Ovary (tissue), 10 donors: ENCODE measurements at places on chromosomes 3 and 15.

DNA sequence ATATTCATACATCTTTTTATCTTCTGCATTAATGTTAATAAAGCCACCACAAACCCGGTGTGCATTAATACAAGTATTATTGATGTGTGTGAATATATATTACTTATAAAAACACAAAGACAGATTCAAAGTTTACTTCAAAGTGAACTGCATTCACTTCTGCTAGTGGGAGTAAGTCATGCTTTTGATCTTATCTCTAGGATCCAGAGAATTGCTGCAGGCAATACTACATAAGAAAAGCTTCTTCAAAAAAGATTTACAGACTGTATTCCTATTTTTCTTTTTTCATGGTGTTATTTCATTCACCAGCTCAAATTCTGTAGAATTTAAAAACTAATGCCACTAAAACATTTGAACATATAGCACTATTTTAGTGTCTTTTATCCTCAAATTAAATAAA is 87.5 kb upstream of the CBLB start:
- no peaks in the 10 kb centered on the region for H3K4me1 ChIP-seq
- no peaks in the 10 kb centered on the region for H3K36me3 ChIP-seq
- H3K27me3 ChIP-seq, result no peaks in the 10 kb centered on the region
- no peak overlapping the region for H3K4me3 ChIP-seq

GRCh38 chr15:39939487-39940452 is 5.9 kb downstream of the EIF2AK4 start:
- no peak overlapping the region for H3K27ac ChIP-seq
- H3K4me1 ChIP-seq, result peaks cover 5% of the 10 kb centered on the region
- no peaks in the 10 kb centered on the region for H3K27me3 ChIP-seq
- no peaks in the 10 kb centered on the region for H3K36me3 ChIP-seq
- no peak for DNase-seq

DNA sequence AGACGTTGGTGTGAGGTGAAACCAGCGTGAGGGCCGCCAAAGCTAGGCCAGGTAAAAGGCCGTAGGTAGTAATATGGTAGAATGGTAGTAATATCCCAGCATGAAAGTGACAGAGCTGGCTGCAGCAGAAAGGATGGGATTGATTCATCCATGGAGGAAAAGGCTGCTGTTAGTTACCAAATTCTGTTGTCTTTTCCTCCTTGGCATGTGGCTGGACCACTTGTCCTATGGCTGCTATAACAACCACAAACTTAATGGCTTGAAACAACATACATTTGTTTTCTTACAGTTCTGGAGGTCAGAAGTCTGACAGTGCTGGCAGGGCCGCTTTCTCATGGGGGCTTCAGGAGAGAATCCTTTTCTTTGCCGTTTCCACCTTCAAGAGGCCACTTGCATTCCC is 47.8 kb upstream of the CHST2 start:
- no peak overlapping the region for H3K4me3 ChIP-seq
- no peaks in the 10 kb centered on the region for H3K27me3 ChIP-seq
- H3K36me3 ChIP-seq, result no peaks in the 10 kb centered on the region
- no peak overlapping the region for H3K27ac ChIP-seq
- DNase-seq, result no peak

GRCh38 chr3:183586477-183586876 is 31.0 kb upstream of the KLHL6 start:
- no peak overlapping the region for H3K4me3 ChIP-seq
- no peak for DNase-seq
- H3K27me3 ChIP-seq, result no peaks in the 10 kb centered on the region
- no peaks in the 10 kb centered on the region for H3K36me3 ChIP-seq
- peaks cover 26% of the 10 kb centered on the region for H3K4me1 ChIP-seq

- H3K27me3 ChIP-seq, result no peaks in the 10 kb centered on the region
- H3K4me1 ChIP-seq, result no peaks in the 10 kb centered on the region
- H3K4me3 ChIP-seq, result no peak overlapping the region
- no peaks in the 10 kb centered on the region for H3K36me3 ChIP-seq
These were observed 466.1 kb downstream of the PDCD6IP start for GRCh38 chr3:34264337-34265041.

DNA sequence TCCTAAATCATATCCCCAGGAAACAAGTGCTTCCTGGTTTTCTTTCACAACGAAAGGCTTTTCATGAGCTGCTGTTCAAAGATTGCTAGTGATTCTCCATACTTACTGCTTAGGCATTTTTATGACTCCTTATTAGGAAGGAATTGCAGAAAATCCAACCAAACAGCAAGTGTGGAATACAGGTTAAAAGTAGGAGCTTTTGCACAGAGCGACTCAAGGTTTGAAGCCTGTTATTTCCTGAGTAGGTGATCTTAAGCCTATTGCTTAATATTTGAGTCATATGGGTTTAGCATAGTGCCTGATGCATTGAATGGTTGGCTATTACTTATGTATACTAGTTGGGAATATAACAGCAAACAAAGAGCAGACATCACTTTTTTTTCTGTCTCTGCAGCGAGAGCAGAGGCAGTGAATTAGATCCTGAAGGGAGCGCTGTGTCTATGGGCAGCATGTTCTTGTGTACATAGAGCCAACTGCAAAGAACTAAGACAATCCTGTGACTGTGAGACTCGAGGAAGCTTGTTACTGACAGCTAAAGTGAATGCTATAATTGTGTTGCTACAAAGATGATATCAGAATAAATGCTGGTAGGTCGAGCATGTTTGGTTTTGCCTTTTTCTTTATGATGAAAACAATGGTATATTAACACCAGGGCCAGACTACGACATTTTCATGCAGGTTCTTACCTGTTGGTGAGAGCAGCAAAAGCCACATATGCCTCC is 6.3 kb downstream of the TM4SF1 start:
- H3K36me3 ChIP-seq, result no peaks in the 10 kb centered on the region
- H3K4me3 ChIP-seq, result no peak overlapping the region
- DNase-seq, result no peak
- no peak overlapping the region for H3K27ac ChIP-seq

DNA sequence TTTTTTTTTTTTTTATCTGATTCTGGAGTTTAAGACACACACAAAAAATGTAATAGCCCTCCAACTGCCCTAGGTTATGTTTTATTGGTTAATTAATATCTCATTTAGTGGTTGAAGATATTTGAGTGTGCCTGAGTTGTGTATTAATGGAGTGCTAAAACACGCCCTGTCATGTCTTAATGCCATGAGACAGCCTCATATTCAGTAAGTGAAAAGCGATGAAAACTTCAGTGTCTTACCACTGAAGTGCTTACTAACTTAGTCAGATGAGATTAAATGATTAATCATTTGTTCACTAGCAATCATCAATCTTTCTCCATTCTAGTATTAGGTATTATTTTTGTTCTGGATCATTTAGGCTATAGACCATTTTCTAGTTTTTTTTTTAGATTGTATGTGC is 544.7 kb upstream of the ROBO2 start:
- H3K36me3 ChIP-seq, result no peaks in the 10 kb centered on the region
- DNase-seq, result no peak
- no peak overlapping the region for H3K27ac ChIP-seq

GRCh38 chr3:31102196-31102879 is 207.9 kb upstream of the GADL1 start:
- H3K27ac ChIP-seq, result no peak overlapping the region
- no peaks in the 10 kb centered on the region for H3K4me1 ChIP-seq
- H3K27me3 ChIP-seq, result no peaks in the 10 kb centered on the region
- no peak overlapping the region for H3K4me3 ChIP-seq

DNA sequence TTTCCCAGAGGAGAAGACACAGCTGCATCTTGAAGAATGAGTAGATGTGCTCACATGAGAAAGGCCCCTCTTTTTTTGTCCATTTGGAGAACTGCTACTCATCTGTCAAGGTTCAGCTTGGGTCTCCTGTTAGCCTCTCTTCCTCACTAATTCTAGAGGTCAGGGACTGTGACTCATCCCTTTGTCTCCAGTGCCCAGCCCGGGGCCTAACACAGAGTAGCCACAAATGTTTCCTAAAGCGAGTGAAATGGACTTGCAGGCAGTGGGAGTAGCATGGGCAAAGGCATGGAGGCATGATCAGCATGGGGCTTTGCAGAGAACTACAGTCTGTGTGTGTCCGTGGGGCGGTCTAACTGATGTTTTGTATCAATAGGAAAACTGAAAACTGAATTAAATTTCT is 33.9 kb upstream of the MRPS22 start:
- peaks cover 4% of the 10 kb centered on the region for H3K4me1 ChIP-seq
- peak overlapping the region; percentile 64 for H3K27ac ChIP-seq
- H3K36me3 ChIP-seq, result no peaks in the 10 kb centered on the region
- no peak for DNase-seq
- no peak overlapping the region for H3K4me3 ChIP-seq

DNA sequence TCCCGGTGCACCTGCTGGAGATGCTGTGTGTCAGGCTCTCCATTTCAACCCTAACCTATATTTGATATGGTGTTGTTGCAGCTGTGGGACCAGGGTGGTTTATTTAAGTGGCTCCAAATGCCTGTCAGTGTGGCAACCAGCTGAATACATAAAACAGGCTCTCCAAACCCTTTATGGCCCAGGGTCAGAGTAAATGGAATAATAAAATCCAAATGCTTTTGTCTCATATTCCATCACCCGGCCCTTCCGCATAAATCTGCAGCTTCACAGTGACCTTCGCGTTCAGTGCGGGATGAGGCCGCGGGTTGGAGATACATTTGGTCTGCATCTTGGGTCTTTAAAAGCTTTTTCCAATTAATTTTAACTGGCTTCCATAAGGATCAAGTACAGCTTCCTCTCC is 382.1 kb upstream of the NR2F2 start:
- H3K4me3 ChIP-seq, result no peak overlapping the region
- H3K36me3 ChIP-seq, result no peaks in the 10 kb centered on the region
- no peaks in the 10 kb centered on the region for H3K4me1 ChIP-seq
- H3K27me3 ChIP-seq, result no peaks in the 10 kb centered on the region
- DNase-seq, result no peak
- H3K27ac ChIP-seq, result no peak overlapping the region

GRCh38 chr3:167372138-167372537 is 8.0 kb downstream of the ZBBX start:
- DNase-seq, result no peak
- no peak overlapping the region for H3K4me3 ChIP-seq
- H3K27ac ChIP-seq, result no peak overlapping the region

- DNase-seq, result no peak
- H3K4me3 ChIP-seq, result no peak overlapping the region
- H3K4me1 ChIP-seq, result peaks cover 7% of the 10 kb centered on the region
- no peaks in the 10 kb centered on the region for H3K27me3 ChIP-seq
- no peaks in the 10 kb centered on the region for H3K36me3 ChIP-seq
- no peak overlapping the region for H3K27ac ChIP-seq
These were observed 268.2 kb downstream of the CTNNB1 start for GRCh38 chr3:41467481-41467880.

DNA sequence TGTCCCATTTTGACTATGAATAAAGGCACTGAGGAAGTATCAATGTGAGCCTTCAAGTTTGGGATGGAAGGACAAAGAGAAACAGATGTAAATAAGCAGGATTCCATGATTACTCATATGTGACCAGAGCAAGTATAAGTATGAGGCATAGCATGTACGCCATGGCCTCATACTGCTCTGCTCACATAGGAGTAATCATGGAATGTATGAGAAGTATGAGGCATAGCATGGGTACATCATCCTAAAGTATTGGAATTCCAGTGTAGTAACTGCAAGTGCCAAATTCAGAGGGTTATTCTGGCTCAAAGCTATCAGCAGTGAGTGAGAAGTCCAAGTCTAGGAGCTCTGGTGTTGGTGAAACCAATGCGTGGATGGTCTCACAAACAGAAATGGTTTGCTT is 81.2 kb upstream of the WDR72 start:
- no peaks in the 10 kb centered on the region for H3K4me1 ChIP-seq
- no peak for DNase-seq
- H3K36me3 ChIP-seq, result no peaks in the 10 kb centered on the region
- H3K4me3 ChIP-seq, result no peak overlapping the region
- no peaks in the 10 kb centered on the region for H3K27me3 ChIP-seq

DNA sequence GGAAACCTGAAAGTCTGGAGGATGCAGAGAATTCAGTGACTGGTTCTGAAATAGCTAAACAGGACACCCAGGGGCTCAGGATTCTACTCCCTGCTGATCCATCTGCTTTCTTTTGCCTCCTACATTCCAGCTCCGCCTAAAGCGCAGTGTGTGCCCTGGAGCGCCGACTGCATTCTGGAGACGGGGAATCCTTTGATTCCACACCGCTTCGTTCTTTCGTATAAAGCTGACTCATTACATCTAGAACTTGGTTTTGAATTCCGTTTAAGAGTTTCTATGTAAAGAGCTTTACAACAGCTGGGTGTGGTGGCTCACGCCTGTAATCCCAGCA is 61.8 kb downstream of the SENP2 start:
- DNase-seq, result no peak
- no peak overlapping the region for H3K27ac ChIP-seq
- no peak overlapping the region for H3K4me3 ChIP-seq
- H3K4me1 ChIP-seq, result no peaks in the 10 kb centered on the region
- no peaks in the 10 kb centered on the region for H3K36me3 ChIP-seq

DNA sequence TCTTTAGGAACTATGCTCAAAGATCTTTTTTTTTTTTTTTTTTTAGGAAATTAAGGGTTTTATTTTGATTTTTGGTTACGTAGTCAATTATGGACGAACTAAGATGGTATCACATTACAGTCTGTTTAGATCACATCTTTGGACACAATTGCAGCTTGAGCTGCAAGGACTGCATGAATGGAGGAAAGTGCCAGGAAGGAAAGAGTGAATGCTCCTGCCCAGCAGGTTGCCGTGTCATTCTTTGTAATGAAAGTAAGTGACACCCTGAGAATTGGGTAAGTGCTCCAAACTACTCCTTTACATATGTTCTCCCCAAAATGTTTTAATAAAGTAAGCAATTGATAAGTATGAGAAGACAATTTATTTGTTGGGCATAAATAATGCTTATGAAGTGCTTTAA is 716.5 kb upstream of the GOLIM4 start:
- H3K27ac ChIP-seq, result no peak overlapping the region
- no peaks in the 10 kb centered on the region for H3K4me1 ChIP-seq
- peaks cover 2% of the 10 kb centered on the region for H3K27me3 ChIP-seq
- no peak overlapping the region for H3K4me3 ChIP-seq

GRCh38 chr3:72070005-72070404 is 285.1 kb upstream of the PROK2 start:
- DNase-seq, result no peak
- H3K4me3 ChIP-seq, result no peak overlapping the region
- no peaks in the 10 kb centered on the region for H3K36me3 ChIP-seq
- H3K4me1 ChIP-seq, result no peaks in the 10 kb centered on the region
- no peak overlapping the region for H3K27ac ChIP-seq

DNA sequence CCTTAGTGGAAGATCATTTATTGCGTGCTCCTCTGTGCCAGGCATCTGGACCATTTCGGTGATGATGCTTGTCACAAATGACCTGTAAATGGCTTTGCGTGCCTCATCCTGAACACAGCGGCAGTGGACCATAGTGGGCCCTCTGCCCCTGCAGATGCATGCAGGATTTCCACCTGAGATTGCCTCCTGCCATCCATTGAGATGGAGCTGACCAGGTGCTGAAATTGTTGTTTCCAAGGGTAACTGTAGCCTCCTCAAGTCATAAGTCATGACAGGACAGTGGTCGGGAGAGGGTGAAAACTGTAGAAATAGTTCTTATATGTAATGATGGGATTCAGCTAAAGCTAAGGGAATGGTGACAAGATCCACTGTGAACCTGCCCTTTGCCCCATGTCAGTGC is 35.5 kb downstream of the CLSTN2 start:
- no peaks in the 10 kb centered on the region for H3K36me3 ChIP-seq
- H3K27me3 ChIP-seq, result no peaks in the 10 kb centered on the region

GRCh38 chr15:52421029-52421428 is 107.7 kb downstream of the MYO5A start:
- H3K4me3 ChIP-seq, result no peak overlapping the region
- no peaks in the 10 kb centered on the region for H3K36me3 ChIP-seq
- DNase-seq, result no peak
- no peaks in the 10 kb centered on the region for H3K4me1 ChIP-seq
- H3K27me3 ChIP-seq, result no peaks in the 10 kb centered on the region

- H3K36me3 ChIP-seq, result no peaks in the 10 kb centered on the region
- no peak for DNase-seq
- H3K4me3 ChIP-seq, result peak overlapping the region; percentile 5
- H3K4me1 ChIP-seq, result peaks cover 20% of the 10 kb centered on the region
These were observed 5.7 kb downstream of the LYSMD2 start for GRCh38 chr15:51731549-51732267.
